ENCODE measurements at places on chromosomes 2 and 18.

GRCh38 chr2:113228351-113228750 is 50.4 kb downstream of the PAX8 start:
- DNase-seq, result no peak

- no peak for DNase-seq
Measured at GRCh38 chr2:43790147-43790546, 16.3 kb downstream of the DYNC2LI1 start.

- DNase-seq, result no peak
Measured at GRCh38 chr2:121130301-121130850, 154.6 kb downstream of the TFCP2L1 start.

- DNase-seq, result no peak
Measured at GRCh38 chr18:10139783-10140410, 226.1 kb downstream of the VAPA start.

GRCh38 chr2:71599646-71600236 is 146.4 kb downstream of the DYSF start:
- DNase-seq, result no peak

GRCh38 chr2:204237416-204237815 is 300.9 kb downstream of the ICOS start:
- no peak for DNase-seq

- DNase-seq, result no peak
Measured at GRCh38 chr2:110198016-110198415, 6.8 kb downstream of the NPHP1 start.

DNA sequence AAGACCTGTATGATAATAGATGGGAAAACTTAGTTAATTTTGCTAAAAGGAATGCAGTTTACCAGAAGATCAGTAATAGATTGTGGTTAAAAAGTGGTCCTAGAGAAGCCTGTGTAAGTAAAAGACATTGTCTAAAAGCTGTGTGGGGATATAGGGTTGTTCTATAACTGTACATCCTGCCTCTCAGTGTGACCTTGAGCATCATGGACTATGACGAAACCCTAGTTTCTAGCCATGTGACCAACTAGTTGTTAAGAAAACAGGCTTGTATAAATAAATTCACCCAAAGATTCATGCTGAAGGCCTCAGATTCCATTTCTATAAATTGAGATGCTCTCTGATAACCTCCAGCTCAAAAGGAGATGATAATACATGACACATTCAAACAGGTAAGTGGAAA is 160.7 kb downstream of the IKZF2 start:
- no peak for DNase-seq

DNA sequence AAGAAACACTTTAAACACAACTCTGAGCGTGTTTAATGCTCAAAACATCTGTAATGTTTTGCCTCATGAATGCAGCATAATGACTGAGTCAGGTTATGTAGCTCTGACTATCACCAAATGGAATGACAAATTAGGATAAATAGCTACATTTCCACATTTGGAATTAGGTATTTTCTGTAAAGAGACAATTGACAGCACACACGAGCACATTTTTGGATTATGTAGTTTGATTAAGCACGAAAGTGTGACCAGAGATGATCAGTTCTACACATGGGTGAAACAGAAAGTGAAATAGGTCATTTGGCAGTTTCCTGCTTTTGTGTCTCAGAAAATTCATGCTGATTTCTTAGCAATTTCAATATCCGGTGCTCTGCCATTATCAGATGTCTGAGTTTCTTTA is 29.0 kb downstream of the LPIN1 start:
- DNase-seq, result no peak

DNA sequence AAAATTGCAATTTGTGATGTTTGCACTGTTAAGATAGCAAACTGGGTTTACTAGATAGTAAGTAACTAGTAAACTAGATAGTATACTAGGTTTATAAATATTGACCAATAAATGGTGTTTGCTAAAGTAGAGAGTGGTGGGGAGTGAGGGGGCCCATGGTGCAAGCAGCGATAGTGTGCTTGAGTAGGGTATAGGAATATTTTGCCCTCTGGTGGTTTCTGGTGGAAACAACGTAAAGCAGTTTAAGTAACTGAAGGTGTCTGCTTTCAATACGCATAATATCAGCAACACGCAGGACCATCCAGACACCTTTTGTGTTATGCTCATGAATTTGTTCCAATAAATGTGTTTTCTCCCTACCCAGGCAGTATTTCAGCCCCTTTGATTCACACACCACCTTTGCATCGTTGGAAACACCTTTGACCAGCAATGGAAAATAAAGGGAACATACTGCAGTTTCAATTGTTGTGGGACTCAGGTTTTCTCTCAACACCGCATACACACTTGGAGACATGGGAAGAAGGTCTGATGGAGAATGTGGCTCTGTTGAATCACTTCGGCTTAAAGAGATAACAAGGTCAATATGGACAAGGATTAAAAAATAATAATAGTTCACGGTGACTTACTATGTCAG is 16.7 kb upstream of the STAT1 start:
- DNase-seq, result peak; percentile 56

DNA sequence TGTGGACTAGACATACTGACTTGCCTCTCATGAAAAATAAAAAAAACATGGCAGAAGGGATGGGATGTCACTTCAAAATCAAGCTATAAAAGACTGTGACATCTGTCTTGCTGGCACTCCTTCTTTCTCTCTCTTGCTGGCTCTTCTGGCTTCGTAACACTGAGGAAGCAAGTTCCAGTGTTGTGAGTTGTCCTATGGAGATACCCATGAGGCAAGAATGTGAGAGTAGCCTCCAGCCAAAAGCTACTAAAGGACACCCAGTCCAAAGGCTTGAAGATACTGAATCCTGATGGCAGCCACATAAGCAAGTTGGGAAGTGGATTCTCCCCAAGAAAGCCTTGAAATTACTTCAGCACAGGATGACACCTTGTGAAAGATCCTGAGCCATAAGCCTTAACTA is 376.1 kb upstream of the TMEFF2 start:
- DNase-seq, result no peak

DNA sequence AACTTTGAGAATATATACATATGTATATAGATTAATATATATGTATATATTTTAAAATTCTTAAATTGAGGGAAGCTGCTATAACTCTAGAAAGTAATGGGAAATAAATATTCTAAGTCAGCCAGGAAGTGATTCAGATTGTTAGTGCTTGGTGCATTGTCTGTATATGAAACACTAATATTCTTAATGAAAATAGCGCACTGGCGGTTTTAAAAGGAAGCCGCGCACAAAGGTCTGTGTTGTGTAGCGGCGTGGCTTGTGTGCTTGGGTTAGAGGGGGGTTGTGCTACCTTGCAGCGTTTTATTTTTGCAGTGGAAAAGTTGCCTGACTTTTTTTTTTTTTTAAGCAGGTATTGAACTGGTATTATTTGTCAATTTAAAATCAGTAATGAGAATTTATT is 11.3 kb downstream of the TSHZ1 start:
- no peak for DNase-seq

GRCh38 chr2:207749873-207750272 is 19.8 kb downstream of the FZD5 start:
- DNase-seq, result no peak

GRCh38 chr2:234964631-234965461 is 13.0 kb downstream of the SH3BP4 start:
- no peak for DNase-seq

GRCh38 chr2:98445683-98446581 is 1.3 kb downstream of the INPP4A start:
- no peak for DNase-seq

- no peak for DNase-seq
Measured at GRCh38 chr18:75141734-75142133, 67.2 kb downstream of the PTGR3 start.

- no peak for DNase-seq
Measured at GRCh38 chr2:68119504-68119903, 38.2 kb upstream of the PNO1 start.

GRCh38 chr2:156157670-156158069 is 174.9 kb downstream of the NR4A2 start:
- DNase-seq, result no peak

DNA sequence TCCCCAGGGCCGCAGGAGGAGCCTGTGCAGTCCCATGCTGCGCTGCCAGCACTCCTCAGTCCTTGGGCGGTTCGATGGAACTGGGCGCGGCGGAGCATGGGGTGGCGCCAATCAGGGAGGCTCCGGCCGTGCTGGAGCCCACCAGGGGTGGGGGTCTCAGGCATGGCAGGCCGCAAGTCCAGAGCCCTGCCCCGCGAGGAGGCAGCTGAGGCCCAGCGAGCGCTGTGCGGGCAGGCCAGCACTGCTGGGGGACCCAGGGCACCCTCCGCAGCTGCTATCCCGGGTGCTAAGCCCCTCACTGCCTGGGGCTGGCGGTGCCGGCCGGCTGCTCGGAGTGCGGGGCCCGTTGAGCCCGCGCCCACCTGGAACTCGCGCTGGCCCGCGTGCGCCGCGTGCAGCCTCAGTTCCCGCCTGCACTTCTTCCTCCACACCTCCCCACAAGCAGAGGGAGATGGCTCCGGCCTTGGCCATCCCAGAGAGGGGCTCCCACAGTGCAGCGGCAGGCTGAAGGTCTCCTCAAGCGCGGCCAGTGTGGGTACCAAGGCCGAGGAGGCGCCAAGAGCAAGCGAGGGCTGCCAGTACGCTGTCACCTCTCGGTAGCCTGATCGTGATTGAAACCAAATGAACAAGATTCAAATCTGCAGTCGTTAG is 22.8 kb upstream of the GALM start:
- DNase-seq, result no peak

GRCh38 chr2:81148323-81148722 is 843.8 kb upstream of the LRRTM1 start:
- no peak for DNase-seq

DNA sequence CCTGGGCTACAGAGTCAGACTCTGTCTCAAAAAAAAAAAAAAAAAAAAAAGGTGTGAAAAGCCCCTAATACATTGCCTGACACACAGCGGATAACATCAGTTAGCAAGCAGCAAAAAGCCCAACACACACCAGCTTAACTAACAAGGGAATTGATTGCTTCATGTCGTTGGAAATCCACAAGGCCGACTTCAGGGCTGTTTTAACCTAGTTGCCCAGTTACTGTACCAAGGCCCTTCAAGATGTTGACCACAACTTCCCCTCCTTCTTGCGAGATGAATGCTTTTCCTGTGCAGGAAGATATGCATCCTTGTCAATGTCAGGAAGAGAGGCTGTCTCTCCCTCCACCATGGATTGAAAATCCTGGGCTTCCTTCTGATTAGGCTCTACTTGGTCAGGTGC is 202.9 kb downstream of the MIB1 start:
- DNase-seq, result no peak

GRCh38 chr2:74095632-74096031 is 52.1 kb downstream of the BOLA3 start:
- DNase-seq, result no peak

DNA sequence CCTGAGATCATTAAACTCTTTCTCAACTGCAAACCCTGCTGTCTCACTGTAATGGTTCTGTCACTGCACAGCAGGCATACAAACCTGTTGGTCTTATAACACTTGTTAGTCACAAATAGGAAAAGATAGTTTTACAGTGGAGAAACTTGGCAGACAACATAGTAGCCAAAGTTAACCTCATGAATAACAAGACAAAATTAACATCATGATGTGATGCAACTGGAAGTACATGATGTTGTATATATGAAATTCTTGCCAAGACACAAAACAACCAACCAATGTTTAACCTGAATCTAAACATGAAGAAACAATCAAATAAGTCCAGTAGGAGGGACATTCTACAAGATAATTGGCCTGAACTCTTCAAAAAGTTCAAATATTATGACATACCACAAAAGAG is 189.3 kb downstream of the RNF152 start:
- no peak for DNase-seq

DNA sequence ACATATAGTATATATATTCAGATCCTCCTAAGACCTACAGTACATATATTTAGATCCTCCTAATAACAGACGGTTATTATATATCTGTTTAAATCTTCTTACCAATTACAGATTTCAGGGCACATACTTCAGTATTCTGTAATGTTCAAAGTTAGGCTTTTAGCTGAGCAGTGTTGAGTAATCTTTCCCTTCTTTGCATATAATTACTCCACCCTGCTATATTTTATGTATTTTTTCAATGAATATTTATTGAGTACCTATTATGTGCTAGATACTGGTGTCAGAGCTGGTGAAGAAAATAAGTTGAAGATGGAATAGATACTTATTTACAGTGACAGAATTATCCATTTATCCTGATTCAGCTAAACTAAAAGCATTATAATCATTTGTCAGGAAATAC is 84.9 kb downstream of the NEB start:
- DNase-seq, result no peak

DNA sequence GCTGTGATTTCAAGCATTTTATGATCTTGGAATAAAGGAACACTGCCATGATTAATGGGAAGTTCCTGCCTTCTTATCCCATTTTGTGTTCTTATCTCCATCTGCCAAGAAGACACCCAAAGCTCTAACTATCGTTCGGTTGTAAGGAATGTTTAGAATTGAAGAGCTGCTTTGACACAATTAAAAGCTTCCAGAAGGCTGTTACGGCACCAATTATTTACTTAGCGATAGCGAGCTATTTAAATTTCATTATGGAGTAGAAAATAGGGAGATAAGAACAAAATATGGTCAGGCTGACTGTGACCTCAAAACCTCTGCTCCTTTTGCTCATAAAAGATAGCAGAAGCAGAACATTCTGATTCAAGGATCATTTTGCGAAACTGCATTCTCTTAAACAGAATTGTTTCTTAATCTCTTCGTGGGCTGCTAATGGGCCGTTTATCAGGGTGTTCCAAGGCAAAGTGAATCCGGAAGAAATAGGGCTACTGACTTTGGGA is 101.6 kb downstream of the SLC4A3 start:
- DNase-seq, result no peak

GRCh38 chr2:226875438-226876225 is 39.8 kb downstream of the RHBDD1 start:
- no peak for DNase-seq

DNA sequence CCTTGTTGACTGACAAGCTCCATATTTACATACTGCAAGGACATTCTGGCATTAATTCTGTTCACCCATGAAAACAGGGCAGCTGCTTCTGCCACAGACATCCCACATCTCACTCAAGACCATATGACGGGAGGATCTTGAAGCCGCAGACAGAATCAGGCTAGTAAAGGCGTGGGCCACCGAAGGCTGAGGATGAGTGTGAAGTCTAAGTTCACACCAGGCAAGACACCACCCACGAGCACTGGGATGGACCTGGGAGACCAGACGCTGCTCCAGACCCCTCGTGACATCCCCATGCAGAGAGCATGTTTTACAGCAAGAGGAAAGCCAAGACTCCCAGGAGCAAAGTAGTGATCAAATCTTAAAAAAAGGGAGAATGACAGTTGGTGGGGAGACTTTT is 3.2 kb downstream of the FHL2 start:
- DNase-seq, result no peak

DNA sequence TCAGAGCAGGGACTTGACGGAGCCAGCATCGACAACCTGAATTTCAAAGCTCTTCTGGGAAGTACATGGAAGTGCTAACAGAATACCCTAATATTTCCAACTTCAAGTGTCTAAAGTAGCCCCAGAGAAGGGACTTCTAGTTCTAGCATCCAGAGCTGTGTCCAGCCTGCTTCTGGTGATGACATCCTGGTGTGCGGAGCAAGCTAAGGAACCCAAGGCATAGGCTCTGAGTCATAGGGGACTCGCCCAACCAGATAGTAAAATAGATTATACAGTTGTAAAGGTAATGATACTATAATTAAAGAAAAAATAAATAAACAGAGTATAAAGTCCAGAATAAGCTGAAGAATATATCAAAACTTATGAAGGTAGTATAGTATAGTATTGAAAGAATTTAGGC is 108.1 kb upstream of the SERPINE2 start:
- no peak for DNase-seq
